Stimulated activated CD4-positive, alpha-beta T cell treated with anti-CD3 and anti-CD28 coated beads, Interleukin-1b, Interleukin-23, amount 100 ng/mL, for 48 hours (primary cell): ENCODE measurements at places on chromosomes 11 and 22.

GRCh38 chr11:58507355-58507754 is 550 bp downstream of the OR5B21 start:
- DNase-seq = no peak

GRCh38 chr11:85869781-85870180 is 14.6 kb downstream of the CCDC83 start:
- no peak for DNase-seq

- no peak for DNase-seq
Observed at GRCh38 chr22:20843501-20843900, 15.1 kb downstream of the PI4KA start.

DNA sequence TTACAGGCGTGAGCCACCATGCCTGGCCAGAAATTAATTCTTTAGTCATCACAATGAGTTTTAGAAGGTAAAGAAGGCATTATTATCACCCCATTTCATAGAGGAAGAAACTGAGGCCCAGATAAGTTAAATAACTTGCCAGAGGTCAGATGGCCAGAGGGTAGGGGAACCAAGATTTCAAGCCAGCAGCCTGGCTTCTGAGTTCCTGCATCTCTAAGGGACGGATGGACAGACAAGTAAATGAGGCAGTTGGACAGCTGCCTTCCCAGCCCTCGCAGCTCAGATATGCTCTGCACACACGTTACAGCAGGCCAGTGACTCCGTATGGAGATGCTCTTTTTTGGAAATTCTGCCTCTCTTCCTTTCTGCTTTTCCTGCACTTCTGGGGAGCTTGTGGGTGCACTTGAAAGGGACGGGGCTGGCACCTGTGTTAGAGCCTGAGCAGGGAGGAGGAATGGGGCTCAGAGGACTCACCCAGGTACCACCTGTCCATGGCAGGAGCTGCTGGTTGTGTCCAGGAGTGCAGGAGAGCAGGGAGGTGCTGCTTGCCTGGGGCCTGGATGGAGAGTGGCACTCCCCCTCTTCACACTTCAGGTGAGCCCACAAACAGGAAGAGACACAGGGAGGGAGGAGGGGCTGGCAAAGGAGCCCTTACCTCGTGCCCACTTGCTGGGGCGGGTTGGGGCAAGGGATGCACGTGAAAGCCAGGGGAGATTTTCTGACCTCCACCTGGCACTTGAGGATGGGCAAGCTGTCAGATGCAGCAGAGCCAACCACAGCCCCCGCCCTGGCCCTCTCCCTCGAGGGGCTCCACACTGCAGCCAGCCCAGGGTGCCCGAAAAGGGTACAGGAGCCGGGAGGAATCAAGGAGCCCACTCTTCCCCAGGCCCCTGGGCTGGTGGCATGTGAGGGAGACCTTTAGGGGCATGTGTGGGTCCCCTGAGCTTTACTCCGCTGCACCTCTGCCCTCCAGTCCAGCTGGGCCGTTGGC is 3.3 kb upstream of the FXYD2 start:
- DNase-seq = no peak

GRCh38 chr22:17892376-17892775 is 118.1 kb upstream of the BID start:
- DNase-seq = no peak

DNA sequence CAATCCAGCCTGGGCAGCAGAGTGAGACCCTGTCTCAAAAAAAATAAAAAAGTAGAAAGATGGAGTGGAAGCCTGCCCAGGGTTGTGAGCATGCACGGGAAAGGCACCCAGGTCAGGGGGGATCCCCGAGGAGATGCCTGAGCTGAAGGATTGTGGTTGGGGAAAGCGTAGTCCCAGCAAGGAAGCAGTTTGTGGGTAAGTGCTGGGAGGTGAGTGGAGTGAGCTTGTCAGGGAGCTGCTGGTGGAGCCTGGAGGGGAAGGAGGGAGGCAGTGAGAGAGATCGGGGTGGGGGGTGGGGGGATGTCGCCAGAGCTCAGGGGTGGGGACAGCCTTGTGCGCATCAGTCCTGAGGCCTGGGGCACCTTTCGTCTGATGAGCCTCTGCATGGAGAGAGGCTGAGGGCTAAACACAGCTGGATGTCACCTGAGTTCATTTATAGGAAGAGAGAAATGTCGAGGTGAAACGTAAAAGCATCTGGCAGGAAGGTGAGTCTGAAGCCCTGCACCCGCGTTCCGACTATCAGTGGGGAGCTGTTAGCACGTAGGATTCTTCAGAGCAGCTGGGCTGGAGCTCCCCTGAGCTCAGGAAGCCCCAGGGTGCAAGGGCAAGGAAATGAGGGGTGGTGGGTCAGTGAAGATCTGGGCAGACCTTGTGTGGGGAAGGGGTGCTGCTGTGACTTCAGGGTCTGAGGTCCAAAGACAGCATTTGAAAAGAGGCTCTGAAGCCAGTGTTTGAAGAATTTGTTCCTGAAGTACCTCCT is 10.2 kb downstream of the TMEM121B start:
- DNase-seq = no peak

DNA sequence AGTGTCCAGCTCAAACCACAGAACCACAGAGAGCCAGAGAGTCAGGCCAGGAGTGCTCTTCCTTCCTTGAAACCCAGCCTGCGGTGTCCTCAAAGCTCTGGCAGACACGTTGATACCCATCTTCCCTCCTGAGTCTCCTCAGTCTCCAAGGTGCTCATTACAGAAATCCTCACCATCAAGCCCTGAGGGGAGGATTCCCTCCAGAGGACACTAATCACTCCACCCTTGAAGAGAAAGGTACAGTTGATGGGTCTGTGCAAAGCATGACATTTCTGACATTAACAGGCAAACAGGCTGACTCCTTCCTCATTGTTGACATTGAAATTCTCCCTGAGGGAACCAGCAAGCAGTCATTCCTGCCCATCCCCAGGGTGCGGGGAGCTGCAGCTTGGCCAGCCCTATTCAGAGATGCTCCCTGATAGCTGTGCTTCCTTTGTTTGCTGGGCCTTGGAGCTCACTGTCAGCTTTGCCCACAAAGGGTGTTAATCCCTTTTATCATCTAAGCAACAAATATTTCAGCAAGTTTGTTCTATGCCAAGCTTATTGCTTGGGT is 101.7 kb upstream of the CSNK2A3 start:
- DNase-seq = no peak

- no peak for DNase-seq
Observed at GRCh38 chr11:132284611-132285010, 914.2 kb downstream of the NTM start.

- DNase-seq = no peak
Observed at GRCh38 chr11:115366826-115367225, 137.4 kb downstream of the CADM1 start.
